Heart left ventricle (tissue), 16 donors: ENCODE measurements at places on chromosomes 12 and 14. TPM values are rescaled to one million over a fixed set of nuclear protein-coding genes. Genes with fewer than 3 reads are reported as not detected.

DNA sequence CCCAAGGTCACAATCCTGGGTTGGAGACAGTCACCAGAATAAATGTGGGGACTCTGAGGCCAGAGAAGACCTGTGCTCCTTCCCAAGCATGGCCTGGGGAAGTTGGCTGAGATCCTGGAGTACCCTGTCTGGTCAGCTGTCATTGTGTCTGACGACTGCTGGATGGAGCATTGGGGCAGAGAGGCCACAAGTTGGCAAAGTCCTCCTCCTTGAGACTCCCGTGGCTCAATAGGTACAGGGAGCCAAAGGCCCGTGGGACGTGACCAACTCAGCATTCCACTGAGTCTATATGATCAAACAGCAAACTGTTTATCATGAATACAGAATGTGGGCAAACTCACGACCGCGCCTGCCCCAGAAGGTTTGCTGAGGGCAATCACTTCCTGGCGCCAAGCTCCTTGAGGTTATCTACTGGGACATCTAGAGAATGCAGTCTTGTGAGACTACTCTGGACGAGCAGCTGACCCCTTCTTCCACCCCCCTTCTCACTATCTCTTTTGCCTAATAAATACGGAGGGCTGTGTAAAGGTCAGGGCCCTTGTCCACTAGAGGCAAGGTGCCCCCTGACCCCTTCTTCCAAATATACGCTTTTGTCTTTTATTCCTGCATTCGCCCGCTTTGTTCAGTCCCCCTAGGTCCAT lies 14.3 kb upstream of the SLC10A1 start:
- no peak overlapping the region for H3K4me3 ChIP-seq
- no peaks in the 10 kb centered on the region for H3K36me3 ChIP-seq
- no peaks in the 10 kb centered on the region for H3K4me1 ChIP-seq
- H3K27ac ChIP-seq: no peak overlapping the region

ATG101 gene
- total RNA-seq: 46.7 TPM

DNA sequence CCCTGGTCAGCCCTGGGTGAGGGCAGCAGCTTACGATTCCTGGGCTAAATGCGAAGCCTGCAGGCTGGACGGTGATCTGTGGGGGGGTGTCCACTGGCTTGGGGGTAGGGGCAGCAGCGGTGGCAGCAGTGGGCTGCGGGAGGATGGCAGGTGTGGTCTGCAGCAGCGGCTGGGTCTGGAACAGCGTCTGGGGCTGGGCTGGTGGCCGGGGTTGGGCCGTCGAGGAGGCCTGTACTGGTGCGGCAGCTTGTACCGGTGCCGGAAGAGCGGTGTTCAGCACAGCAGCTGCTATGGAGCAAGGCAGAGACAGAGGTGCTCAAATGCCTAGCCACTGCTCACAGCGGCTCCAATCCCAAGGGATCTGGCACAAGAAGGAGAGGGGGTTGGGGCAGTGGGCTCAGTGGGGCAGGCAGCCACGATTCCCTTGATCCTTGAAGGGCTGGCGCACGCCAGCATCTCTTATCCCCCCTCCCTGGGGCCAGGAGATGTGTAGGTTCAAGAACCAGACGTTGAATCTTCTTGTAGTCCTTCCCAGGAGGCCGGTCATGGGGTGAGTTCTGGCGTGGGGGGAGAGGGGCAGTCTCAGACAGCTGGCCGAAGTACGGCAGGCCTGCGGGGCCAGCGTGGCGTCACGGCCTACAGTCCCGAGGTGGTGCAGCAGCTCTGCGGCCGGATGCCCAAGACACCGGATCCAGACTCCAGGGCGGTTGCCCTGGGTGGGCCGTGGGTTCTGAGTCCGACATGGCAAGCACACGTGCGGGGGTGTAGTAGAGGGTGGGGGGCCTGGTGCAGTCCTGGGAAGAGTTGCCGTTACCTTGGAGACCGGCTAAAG lies 19.9 kb downstream of the POU6F1 start:
- DNase-seq: no peak
- H3K27me3 ChIP-seq: no peaks in the 10 kb centered on the region
- H3K4me3 ChIP-seq: no peak overlapping the region
- H3K27ac ChIP-seq: no peak overlapping the region
- no peaks in the 10 kb centered on the region for H3K36me3 ChIP-seq

SERPINA6 gene
- not detected for total RNA-seq

- no peak overlapping the region for H3K4me3 ChIP-seq
- H3K36me3 ChIP-seq: no peaks in the 10 kb centered on the region
- H3K4me1 ChIP-seq: peaks cover 30% of the 10 kb centered on the region
- DNase-seq: no peak
Observed at GRCh38 chr12:6280672-6281071, 29.8 kb upstream of the PLEKHG6 start.

DNA sequence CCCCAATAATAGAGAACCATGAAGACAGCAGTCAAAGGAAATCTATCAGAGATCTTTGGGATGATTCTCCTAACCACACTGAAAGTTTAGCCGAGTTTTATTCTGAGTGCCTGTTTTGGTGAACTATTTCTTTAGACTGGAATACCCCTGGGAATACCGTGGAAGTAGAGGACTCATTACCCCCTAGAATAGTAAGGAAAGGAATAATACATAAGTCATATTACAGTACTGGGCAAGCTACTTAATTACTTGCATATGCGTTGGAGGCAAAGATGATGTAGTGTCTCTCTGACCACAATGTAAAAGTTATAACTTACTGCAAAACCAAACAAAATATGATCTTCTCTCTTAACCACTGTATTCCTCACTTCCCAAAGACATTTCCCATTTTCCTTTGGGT lies 25.5 kb downstream of the ZC2HC1C start:
- H3K36me3 ChIP-seq: peaks cover 100% of the 10 kb centered on the region
- no peaks in the 10 kb centered on the region for H3K27me3 ChIP-seq
- no peak overlapping the region for H3K4me3 ChIP-seq
- H3K27ac ChIP-seq: no peak overlapping the region
- no peak for DNase-seq

ACOT6 gene
- not detected for total RNA-seq

CLEC2D gene
- 1.4 TPM for total RNA-seq

NELL2 gene
- 1.5 TPM for total RNA-seq

GRCh38 chr12:9198012-9198411 lies 10.2 kb downstream of the PZP start:
- no peak overlapping the region for H3K4me3 ChIP-seq
- H3K27ac ChIP-seq: no peak overlapping the region
- no peaks in the 10 kb centered on the region for H3K4me1 ChIP-seq
- no peaks in the 10 kb centered on the region for H3K36me3 ChIP-seq
- H3K27me3 ChIP-seq: no peaks in the 10 kb centered on the region
- DNase-seq: no peak

RTL1 gene
- total RNA-seq: not detected

- DNase-seq: peak; percentile 58
- no peak overlapping the region for H3K4me3 ChIP-seq
- H3K4me1 ChIP-seq: no peaks in the 10 kb centered on the region
- H3K27ac ChIP-seq: peak overlapping the region; percentile 87
- H3K36me3 ChIP-seq: peaks cover 48% of the 10 kb centered on the region
Observed at GRCh38 chr14:23413681-23414080, 5.6 kb upstream of the MYH6 start.

NFE2 gene
- 0.63 TPM for total RNA-seq

GRCh38 chr12:109624467-109624866 lies 50.9 kb downstream of the MVK start:
- DNase-seq: no peak
- H3K36me3 ChIP-seq: no peaks in the 10 kb centered on the region
- no peak overlapping the region for H3K27ac ChIP-seq
- peaks cover 8% of the 10 kb centered on the region for H3K4me1 ChIP-seq

BEGAIN gene
- total RNA-seq: 0.49 TPM

GRCh38 chr12:38392554-38393144 lies 76.1 kb downstream of the ALG10B start:
- H3K4me1 ChIP-seq: no peaks in the 10 kb centered on the region
- H3K36me3 ChIP-seq: no peaks in the 10 kb centered on the region
- no peaks in the 10 kb centered on the region for H3K27me3 ChIP-seq
- no peak overlapping the region for H3K27ac ChIP-seq

- no peak for DNase-seq
- H3K27ac ChIP-seq: no peak overlapping the region
- H3K27me3 ChIP-seq: no peaks in the 10 kb centered on the region
Observed at GRCh38 chr12:104056419-104056972, 6.5 kb upstream of the GLT8D2 start.

DNA sequence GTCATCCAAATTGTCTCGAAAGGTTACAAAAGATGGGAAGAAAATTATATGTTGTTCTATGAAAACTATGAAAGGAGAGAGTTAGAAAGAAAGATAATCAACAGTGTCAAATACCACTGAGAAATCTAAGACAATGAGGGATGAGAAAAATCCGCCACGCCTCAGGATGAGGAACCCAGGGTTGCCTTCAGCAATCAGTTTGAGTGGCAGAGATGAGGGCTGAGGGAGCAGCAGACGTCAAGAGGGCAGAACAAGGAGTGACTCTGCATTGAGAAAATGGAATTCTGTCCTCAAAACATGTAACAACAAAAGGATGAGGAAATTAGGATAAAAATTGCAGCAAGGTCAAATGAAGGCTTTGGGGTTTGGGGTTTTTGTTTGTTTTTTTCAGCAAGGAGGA lies 18.3 kb upstream of the OXA1L start:
- DNase-seq: no peak
- H3K4me1 ChIP-seq: no peaks in the 10 kb centered on the region
- no peaks in the 10 kb centered on the region for H3K36me3 ChIP-seq
- H3K27ac ChIP-seq: no peak overlapping the region

SYT1 gene
- 0.16 TPM for total RNA-seq

- no peak overlapping the region for H3K27ac ChIP-seq
- H3K4me1 ChIP-seq: no peaks in the 10 kb centered on the region
- H3K4me3 ChIP-seq: no peak overlapping the region
- no peaks in the 10 kb centered on the region for H3K27me3 ChIP-seq
Observed at GRCh38 chr14:77950371-77951063, 150.6 kb downstream of the ADCK1 start.

RDH16 gene
- total RNA-seq: 0.20 TPM

ALDH1L2 gene
- 3.1 TPM for total RNA-seq

- H3K4me1 ChIP-seq: peaks cover 18% of the 10 kb centered on the region
- peak within 1 kb of the TSS; percentile 95 for H3K27ac ChIP-seq
- no peaks in the 10 kb centered on the region for H3K27me3 ChIP-seq
Observed at GRCh38 chr12:6765634-6766581, at the start of gene PTMS. Gene PTMS, plus strand, starts transcription at chr12:6766363. Its CDS starts 343 bp downstream, at chr12:6766706.

DNA sequence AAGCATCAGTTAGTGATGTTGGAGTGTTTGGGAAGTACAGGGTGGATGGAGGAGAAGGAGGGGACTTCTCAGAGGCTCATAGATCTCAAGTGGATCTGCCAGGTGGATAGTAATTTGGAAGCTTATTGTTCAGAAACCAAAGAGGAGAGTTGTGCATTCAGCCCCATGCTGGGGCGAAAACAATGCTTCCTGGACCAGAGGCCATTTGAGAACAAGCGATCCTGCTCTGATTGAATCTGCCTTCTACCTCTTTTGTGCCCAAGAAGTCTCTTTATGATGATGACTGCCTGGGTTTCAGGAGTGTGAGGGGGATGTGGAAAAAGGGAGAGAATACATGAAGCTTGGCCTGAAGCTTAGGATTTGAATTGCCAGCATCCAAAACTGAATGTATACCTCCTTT lies 110.8 kb upstream of the SRRM4 start:
- H3K4me1 ChIP-seq: no peaks in the 10 kb centered on the region
- H3K4me3 ChIP-seq: no peak overlapping the region
- no peak for DNase-seq
- H3K27me3 ChIP-seq: no peaks in the 10 kb centered on the region
- no peaks in the 10 kb centered on the region for H3K36me3 ChIP-seq
- H3K27ac ChIP-seq: no peak overlapping the region

NFKBIA gene
- total RNA-seq: 42.7 TPM

GRCh38 chr12:47413806-47414205 lies 292.0 kb downstream of the RPAP3 start:
- H3K4me3 ChIP-seq: no peak overlapping the region
- H3K36me3 ChIP-seq: no peaks in the 10 kb centered on the region
- H3K27ac ChIP-seq: no peak overlapping the region

ADAM20 gene
- total RNA-seq: 0.54 TPM

DNA sequence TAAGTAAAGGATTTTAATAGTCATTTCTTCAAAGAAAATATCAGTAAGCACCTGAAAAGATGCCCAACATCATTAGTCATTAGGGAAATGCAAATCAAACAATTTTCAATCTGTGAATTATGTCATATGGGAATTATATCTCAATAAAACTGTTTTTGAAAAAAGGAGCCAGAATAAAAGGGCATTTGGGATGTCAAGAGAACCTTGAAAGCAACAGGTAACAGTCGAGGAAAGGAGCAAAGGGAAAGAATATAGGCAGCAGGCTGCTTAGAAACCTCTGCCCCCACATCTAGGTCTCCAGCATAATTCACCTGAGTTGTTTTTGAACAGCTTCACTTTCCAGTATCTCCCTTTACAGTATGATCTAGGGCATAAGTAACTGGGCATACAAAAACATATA lies 12.2 kb downstream of the RAD9B start:
- H3K4me1 ChIP-seq: no peaks in the 10 kb centered on the region
- no peaks in the 10 kb centered on the region for H3K36me3 ChIP-seq
- H3K4me3 ChIP-seq: no peak overlapping the region
- H3K27ac ChIP-seq: no peak overlapping the region
- no peak for DNase-seq
- H3K27me3 ChIP-seq: no peaks in the 10 kb centered on the region

INHBC gene
- total RNA-seq: not detected

HDAC7 gene
- 63.0 TPM for total RNA-seq

VEZT gene
- 66.2 TPM for total RNA-seq

GRCh38 chr12:39638178-39638577 lies 18.6 kb upstream of the ABCD2 start:
- no peak overlapping the region for H3K27ac ChIP-seq
- H3K4me3 ChIP-seq: no peak overlapping the region
- no peaks in the 10 kb centered on the region for H3K36me3 ChIP-seq
- no peak for DNase-seq
- H3K4me1 ChIP-seq: no peaks in the 10 kb centered on the region

NPFF gene
- not detected for total RNA-seq
